ENCODE measurements at places on chromosomes 2 and 18. TPM values are rescaled to one million over a fixed set of nuclear protein-coding genes. Genes with fewer than 3 reads are reported as not detected.

The UPP2 gene
- not detected for total RNA-seq

The OST4 gene
- 219 TPM for total RNA-seq

The CACNB4 gene
- 1.7 TPM for total RNA-seq

The TMEM178A gene
- total RNA-seq = not detected

The SYT4 gene
- not detected for total RNA-seq

The EPB41L5 gene
- 42.2 TPM for total RNA-seq

The PLGLB2 gene
- total RNA-seq = not detected

The RASGRP3 gene
- total RNA-seq = 2.6 TPM

The MEIS1 gene
- total RNA-seq = 2.0 TPM

The MCEE gene
- total RNA-seq = 4.8 TPM

The SLC8A1 gene
- 0.59 TPM for total RNA-seq

The C2orf78 gene
- total RNA-seq = not detected

All from Panc1 (cell line).